ENCODE measurements at places on chromosomes 1 and 21.
A peak's percentile ranks its signal among the peaks of the same experiment; 100 is the strongest.

DNA sequence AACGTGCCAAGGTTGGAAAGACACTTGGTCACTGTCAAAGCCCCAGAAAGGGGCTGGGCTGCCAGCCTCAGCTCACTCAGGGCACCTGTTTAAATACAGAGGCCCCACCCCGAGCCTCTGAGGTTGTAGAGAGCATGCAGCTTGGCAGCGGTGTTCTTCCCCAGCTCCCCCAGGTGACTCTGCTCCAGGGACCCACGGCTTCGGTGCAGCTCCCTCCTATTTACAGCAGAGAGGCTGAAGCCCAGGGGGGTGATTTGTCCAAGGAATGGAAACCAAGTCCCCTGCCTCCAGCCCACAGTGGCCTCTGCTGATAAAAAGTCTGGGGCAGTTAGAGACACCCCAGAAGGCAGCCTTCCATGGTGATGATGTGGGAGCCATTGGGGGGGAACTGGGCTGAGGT, 9.1 kb upstream of the C1QA start:
- DNase-seq: no peak

GRCh38 chr1:151189637-151190445, at the start of gene VPS72:
VPS72 (minus strand) TSS chr1:151190197; CDS start chr1:151190121, 76 bp downstream.
- DNase-seq: no peak

DNA sequence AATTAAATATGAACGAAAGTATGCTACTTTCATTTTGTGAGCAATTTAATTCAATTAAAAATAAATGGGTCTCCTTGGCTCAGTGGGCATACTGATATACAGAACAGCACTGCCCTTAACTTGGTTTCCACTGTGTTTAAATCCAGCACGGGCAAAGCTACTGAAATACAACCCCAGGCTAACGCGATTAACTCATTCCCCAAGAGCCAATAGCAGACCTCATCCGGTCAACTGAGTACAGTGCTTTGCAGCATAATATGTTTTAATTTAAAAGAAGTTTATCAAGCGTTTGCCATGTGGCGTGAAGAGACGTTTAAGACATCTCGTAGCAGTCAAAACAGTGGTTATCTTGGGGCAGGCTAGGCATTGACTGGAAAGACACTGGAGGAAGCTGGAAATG, 118.6 kb downstream of the PROX1 start:
- no peak for DNase-seq

DNA sequence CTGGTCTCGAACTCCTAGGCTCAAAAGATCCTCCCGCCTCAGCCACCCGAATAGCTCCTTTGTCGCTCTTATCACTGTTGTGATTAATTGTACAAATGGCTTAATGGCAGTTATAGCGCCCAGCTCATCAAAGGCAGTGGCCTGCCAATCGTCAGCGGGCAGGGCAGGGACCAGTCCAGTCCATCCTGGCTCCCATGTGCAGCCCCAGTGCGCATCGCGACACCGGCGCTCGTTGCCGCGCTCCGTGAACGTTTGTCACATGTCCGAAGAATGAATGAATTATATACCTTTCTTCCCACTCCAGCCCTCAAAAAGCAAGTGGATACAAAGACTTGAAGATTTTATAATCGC, 18.4 kb downstream of the MTX1 start:
- DNase-seq: no peak

- DNase-seq: peak; percentile 46
Observed at GRCh38 chr1:41812453-41812852, 106.3 kb downstream of the HIVEP3 start.

GRCh38 chr1:2967881-2968280, 53.4 kb upstream of the ACTRT2 start:
- no peak for DNase-seq

GRCh38 chr1:38563942-38564735, 295.4 kb downstream of the RRAGC start:
- DNase-seq: no peak

DNA sequence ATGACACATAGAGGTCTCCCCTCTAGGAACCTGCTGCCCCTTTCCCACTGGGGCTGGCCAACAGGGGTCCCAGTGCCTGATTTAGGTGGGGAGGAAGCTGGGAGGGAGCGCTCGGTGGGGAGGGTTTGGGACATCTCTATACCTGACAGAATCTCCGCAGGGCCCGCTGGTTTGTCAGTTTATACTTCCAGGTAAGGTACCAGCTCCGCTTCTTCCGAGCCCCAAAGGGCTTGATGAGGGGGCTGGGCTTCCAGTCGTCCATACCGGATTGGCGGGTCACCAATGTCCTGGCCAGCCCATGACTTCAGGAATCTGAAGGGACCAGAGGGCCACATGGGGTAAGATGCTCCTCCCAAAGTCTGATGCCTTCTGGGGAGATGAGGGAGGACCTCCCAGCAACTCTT, 672 bp downstream of the POMGNT1 start:
- no peak for DNase-seq

GRCh38 chr1:38129473-38129872, 82.9 kb upstream of the POU3F1 start:
- no peak for DNase-seq

DNA sequence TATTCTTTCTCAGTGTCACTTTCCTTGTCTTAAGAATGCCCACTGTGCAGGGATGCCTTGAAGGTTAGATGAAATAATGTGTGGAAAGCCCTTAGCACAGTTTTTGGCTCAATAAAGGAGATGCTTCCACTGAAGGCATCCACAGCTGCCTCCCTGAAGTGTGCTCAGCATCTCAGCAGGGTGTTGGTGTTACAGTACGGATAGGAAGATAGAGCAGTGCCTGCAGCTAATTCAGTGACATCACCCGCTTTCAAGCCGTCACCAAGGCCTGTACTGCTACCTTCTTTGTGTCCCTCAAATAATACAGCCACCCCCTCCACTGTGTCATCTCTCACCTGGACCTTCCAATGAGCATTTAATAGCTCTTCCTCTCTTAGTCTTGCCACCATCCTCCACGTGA, 59.0 kb downstream of the NDUFS5 start:
- DNase-seq: no peak

GRCh38 chr1:156069490-156070455, 8.8 kb downstream of the RAB25 start:
- DNase-seq: no peak

GRCh38 chr21:45892156-45892915, 89.2 kb upstream of the COL6A1 start:
- DNase-seq: no peak

DNA sequence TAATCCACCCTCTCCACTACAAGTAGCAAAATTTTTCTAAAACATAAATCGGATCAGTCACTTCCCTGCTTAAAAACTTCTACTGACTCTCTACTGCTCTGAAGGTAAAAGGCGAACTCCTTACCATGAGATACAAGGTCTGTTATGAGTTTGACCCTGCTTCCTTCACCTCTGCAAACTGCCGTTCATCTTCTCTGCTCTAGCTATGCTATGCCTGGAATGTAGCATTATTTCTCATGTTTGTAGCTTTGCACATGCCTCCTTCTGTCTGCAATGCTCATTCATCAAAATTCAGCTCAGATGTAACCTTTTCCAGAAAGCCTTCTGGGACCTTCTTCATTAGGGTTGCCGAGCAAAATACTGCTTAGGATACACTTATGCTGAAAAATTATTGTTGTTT, 30.8 kb downstream of the RPL5 start:
- no peak for DNase-seq

DNA sequence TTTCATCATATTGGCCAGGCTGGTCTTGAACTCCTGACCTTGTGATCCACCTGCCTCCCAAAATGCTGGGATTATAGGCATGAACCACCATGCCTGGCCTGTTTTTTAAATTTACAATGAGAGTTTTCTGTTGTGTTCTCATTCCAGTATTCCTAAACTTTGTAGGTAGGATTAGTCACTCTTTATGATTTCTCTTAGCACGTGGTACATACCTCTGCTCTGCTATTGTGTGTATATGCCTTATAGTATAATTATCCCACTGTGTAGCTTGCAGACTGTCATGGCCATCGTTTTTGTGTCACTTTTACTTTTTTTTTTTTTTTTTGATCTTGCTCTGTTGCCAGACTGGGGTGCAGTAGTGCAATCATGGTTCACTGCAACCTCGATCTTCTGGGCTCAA, 14.5 kb downstream of the PATJ start:
- no peak for DNase-seq

DNA sequence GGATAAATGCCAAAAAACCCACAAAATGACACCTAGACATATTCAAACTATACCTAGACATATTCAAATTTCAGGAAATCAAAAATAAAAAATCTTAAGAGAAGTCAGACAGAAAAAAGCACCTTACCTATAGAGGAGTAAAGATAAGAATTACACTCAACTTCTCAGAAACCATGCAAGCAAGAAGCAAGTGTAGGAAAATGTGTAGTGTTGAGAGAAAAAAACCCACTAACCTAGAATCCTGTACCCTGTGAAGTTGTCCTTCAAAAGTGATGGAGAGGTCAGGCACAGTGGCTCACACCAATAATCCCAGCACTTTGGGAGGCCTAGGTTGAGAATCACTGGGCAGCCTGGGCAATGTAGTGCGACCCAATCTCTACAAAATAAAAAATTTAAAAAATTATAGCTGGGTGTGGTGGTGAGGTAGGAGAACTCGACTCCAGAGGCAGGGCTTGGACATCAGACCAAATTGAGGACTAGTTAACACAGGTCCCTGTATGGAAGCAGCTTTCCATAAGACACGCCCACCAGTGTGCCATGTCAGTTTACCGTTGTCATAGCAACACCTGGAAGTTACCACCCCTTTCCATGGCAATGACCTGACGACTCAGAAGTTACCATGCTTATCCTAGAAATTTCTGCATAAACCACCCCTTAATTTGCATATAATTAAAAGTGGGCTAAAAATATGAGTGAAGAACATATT, 20.7 kb downstream of the PDIK1L start:
- DNase-seq: no peak

DNA sequence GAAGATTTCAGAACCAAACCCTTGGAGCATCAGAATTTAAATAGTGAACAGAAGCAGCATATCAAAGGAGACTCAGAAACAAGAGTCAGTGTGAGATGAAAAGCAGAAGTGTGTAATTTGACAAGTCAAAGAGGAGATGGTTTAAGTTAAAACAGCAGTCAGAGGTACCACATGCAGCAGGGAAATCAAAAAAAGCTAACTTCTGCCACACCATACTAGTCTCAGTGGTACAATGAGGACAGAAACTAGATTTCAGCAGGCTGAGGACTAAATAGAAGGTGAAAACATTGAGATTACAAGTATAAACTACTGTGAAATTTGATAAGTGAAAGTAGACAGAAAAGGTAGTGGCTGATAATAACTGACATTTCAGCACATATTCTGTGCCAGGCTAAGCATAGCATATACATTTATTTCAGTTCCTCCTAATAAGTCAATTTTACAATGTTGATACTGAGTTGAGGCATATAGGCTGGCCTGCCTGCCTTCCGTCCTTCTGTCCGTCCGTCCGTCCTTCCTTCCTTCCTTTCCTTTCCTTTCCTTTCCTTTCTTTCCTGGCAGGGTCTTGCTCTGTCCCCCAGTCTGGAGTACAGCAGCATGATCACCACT, 12.6 kb downstream of the SUCO start:
- no peak for DNase-seq

DNA sequence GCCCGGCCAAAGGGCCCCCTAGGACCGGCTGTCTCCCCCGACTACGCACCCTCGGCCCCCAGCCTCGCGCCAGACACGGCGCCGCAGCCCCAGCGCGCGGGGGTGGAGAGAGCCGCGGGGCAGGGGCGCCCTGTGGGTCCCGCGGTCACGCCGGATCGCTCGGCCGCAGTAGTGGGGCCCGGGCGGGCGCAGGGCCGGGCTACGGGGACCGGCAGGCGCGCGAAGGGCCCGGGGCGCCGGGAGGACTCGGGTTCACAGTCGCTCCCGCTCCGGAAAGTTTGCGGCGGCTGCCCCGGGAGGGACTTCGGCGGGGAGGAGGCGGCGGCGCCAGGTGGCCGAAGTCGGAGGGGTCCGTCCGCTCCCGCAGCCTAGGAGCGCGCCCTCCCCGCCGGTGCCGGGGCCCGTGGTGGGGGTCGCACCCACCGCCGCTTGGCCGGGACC, 7.1 kb upstream of the ZNF669 start:
- no peak for DNase-seq

- DNase-seq: no peak
Observed at GRCh38 chr1:188140958-188141357, 1312.2 kb downstream of the PLA2G4A start.

DNA sequence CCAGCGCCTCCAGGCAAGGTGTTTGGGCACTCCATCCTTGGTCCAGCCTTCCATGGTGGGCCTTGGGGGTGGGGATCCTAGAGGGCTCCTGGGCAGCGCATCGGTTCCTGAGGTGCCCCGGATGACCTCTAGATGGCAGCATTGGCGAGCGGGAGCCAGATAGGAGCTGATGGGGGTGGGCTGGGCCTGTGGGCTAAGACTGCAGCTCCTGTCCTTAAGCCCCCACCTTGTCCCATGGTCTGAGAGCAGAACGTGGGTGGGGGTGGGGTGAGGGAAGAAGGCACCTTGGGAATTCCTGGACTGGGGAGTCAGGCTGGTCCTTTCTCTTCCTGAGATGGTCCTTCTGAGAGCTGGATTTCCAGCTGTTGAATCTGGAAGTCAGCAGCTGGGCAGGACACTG, 93.4 kb upstream of the CSF3R start:
- no peak for DNase-seq

GRCh38 chr21:37043818-37044217, 29.1 kb downstream of the PIGP start:
- DNase-seq: no peak

DNA sequence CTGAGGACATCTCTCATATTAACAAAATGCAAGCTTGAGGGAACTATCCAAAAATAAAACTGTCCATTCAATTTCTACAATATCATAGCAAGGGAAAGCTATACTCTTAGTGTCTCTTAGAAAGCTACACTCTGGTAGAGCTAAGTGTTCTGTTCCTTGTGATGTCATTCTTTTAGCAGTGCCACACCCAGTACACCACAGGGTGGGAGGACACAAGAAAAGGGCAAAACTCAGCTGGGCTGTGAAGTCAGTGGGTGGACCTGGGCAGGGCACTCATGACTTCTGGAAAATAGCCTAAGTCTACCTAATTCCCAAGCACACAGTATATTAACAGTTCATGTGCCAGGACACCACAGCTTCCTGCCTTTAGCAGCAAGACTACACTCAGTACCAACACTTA, 42.2 kb upstream of the TNFSF4 start:
- no peak for DNase-seq

All from AG04449 (cell line).